ENCODE measurements at places on chromosomes 3 and 15. TPM values are rescaled to one million over a fixed set of nuclear protein-coding genes. Genes with fewer than 3 reads are reported as not detected.

Gene CHL1
- not detected for total RNA-seq

DNA sequence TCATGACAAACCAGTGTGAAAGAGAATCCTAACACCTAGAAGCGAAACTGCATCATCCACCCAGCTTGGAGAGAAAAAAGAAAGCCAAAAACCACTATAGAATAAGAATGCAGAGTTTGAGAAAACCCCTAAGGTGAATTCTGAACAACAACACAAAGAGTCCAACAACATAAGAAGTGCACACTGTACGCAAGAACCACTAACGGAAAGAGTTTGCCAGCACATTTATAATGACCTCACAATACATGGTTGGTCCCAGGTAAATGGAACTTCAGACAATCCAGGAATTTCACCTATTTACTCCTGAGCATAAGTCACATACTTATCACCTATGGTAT lies 128.3 kb upstream of the BHLHE40 start:
- no peaks in the 10 kb centered on the region for H3K27me3 ChIP-seq
- H3K4me3 ChIP-seq: peak overlapping the region; percentile 34
- peaks cover 42% of the 10 kb centered on the region for H3K36me3 ChIP-seq
- peak; percentile 59 for DNase-seq
- H3K4me1 ChIP-seq: peaks cover 92% of the 10 kb centered on the region
- H3K27ac ChIP-seq: peak overlapping the region; percentile 86

Gene DPPA2
- not detected for total RNA-seq

Gene SPINK8
- total RNA-seq: not detected

Gene MESP2
- total RNA-seq: not detected

Gene ADPRH
- 19.3 TPM for total RNA-seq

GRCh38 chr3:43346978-43347749 lies 60.8 kb downstream of the SNRK start:
- peak overlapping the region; percentile 60 for H3K4me3 ChIP-seq
- H3K4me1 ChIP-seq: peaks cover 69% of the 10 kb centered on the region
- peaks cover 92% of the 10 kb centered on the region for H3K36me3 ChIP-seq
- peak; percentile 87 for DNase-seq
- no peaks in the 10 kb centered on the region for H3K27me3 ChIP-seq
- peak overlapping the region; percentile 98 for H3K27ac ChIP-seq

DNA sequence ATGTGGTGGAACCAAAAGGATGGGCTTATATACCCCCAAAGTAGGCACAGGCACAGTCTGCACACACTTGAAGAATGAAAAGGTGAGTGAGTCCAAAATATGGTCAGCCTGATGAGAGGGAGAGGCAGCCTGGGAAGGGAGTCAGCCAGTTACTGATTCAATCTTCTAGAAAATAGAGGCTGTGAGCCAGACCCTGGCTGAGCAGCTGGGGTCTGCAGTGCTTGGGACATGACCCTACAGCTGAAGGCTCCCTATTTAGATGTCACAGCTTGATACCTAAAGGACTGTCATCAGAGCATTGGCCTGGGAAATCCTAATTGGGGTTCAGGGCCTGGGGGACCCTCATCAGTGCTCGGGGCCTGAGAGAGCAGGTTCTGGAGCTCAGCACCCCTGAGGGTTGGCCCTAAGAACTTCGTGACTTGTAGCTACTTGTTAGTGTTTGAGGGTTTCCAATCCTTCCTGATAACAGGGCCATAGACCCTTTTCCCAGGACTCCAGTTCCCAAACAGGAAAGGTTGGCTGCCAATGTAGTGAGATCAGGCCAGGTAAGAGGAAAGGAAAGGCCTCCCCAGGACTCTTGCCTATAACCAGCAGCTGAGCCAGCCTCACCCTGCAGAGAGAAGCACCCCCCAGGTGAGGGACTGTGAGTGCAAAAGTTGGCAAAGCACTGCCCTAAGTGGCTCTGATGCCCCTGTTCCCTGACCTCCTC lies 54.7 kb upstream of the SLCO2A1 start:
- H3K4me1 ChIP-seq: no peaks in the 10 kb centered on the region
- H3K27ac ChIP-seq: no peak overlapping the region
- H3K27me3 ChIP-seq: peaks cover 8% of the 10 kb centered on the region
- DNase-seq: no peak
- H3K36me3 ChIP-seq: no peaks in the 10 kb centered on the region

Gene SCG3
- total RNA-seq: not detected

Gene SOX14
- total RNA-seq: not detected

Gene OSTN
- total RNA-seq: not detected

- H3K27ac ChIP-seq: no peak overlapping the region
- no peak overlapping the region for H3K4me3 ChIP-seq
- no peak for DNase-seq
- peaks cover 28% of the 10 kb centered on the region for H3K27me3 ChIP-seq
Observed at GRCh38 chr15:42092398-42093318, 1.7 kb downstream of the PLA2G4D start.

DNA sequence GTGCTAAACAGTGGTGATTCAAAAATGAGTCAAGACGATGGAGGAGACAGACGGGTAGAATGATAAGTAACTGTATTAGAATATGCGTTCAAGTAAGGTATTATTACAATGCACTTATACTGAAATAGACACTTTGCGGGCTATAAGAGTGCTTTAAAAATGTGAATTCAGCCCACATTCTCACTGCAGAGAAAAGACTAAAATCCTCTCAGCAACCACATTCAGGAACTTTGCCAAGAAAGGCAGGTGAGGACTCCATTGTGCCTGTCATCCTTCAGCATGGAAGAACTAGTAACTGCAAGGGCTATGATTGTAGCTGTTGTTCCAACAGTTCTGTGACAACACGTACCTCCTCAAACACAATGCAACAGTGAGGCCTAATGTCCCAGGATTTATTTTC lies 272.0 kb downstream of the RORA start:
- H3K27ac ChIP-seq: no peak overlapping the region
- no peak overlapping the region for H3K4me3 ChIP-seq
- peaks cover 3% of the 10 kb centered on the region for H3K27me3 ChIP-seq
- no peak for DNase-seq
- no peaks in the 10 kb centered on the region for H3K36me3 ChIP-seq

Gene ZKSCAN7
- total RNA-seq: 2.4 TPM

DNA sequence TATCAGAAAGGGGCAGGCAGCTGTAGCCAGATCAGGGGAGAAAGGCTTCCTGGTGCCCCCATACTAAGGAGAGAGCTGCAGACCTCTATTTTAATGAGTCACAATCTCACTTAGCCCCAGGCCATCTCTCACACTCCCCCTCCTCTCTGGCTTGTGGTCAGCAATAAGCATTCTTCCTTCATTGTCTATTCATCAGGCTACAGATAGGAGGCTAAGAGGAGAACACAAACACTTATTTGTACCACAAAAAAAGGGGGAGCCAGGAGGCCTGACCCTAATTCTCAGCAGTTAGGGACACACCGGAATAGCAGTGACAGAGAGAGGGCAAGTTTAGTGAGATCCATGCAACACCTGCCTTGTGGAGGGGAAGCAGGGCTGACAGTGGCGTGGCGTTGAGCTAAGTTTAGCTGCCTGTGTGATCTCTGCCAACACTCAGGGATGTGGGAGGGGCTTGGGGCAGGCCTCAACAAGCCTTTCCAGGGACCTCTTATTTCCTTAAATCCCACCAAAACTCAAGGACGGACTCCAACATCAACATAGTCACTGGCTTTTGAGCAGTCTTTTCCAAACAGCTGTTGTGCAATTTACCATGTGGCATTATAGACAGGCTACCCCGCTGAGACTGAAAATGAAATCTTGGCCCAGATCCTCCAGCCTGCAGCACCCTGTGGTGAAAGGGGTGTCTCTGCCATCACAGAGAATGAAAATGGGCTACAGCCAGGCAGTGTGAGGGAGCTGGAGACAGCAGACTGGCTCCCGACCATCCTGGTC lies 191.9 kb upstream of the TSC22D2 start:
- H3K27me3 ChIP-seq: peaks cover 24% of the 10 kb centered on the region
- H3K4me3 ChIP-seq: no peak overlapping the region
- DNase-seq: no peak
- peaks cover 2% of the 10 kb centered on the region for H3K4me1 ChIP-seq
- H3K36me3 ChIP-seq: no peaks in the 10 kb centered on the region
- H3K27ac ChIP-seq: no peak overlapping the region

Gene ACSBG1
- not detected for total RNA-seq

GRCh38 chr3:161560008-161560637 lies 63.5 kb downstream of the OTOL1 start:
- H3K4me1 ChIP-seq: no peaks in the 10 kb centered on the region
- peaks cover 9% of the 10 kb centered on the region for H3K27me3 ChIP-seq
- no peak overlapping the region for H3K4me3 ChIP-seq
- H3K27ac ChIP-seq: no peak overlapping the region
- no peak for DNase-seq
- no peaks in the 10 kb centered on the region for H3K36me3 ChIP-seq

DNA sequence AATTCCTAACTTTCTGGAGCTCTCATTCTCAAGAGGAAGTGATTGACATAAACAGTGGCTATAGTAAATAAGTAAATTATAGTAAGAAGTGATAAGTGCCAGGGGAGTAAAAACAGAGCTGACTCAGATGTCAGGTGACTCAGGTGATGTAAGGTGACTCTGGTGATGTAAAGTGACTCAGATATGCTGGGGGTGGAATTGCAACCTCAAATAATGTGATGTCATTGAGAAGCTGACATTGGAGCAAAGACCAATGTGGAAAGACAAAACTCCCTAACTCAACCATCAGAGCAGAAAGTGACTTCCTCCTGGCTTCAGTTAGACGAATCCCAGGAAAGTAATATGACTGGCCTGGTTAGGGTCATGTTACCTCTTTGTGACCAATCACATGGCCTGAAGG lies 144.2 kb upstream of the SNTN start:
- H3K27ac ChIP-seq: no peak overlapping the region
- H3K27me3 ChIP-seq: no peaks in the 10 kb centered on the region
- no peaks in the 10 kb centered on the region for H3K4me1 ChIP-seq

- no peak overlapping the region for H3K27ac ChIP-seq
- peaks cover 2% of the 10 kb centered on the region for H3K36me3 ChIP-seq
- H3K4me1 ChIP-seq: peaks cover 2% of the 10 kb centered on the region
- no peak overlapping the region for H3K4me3 ChIP-seq
- H3K27me3 ChIP-seq: no peaks in the 10 kb centered on the region
Observed at GRCh38 chr15:78930577-78931388, 14.1 kb downstream of the CTSH start.

GRCh38 chr3:86152620-86153019 lies 838.3 kb downstream of the VGLL3 start:
- H3K4me3 ChIP-seq: no peak overlapping the region

Gene PLSCR4
- not detected for total RNA-seq

DNA sequence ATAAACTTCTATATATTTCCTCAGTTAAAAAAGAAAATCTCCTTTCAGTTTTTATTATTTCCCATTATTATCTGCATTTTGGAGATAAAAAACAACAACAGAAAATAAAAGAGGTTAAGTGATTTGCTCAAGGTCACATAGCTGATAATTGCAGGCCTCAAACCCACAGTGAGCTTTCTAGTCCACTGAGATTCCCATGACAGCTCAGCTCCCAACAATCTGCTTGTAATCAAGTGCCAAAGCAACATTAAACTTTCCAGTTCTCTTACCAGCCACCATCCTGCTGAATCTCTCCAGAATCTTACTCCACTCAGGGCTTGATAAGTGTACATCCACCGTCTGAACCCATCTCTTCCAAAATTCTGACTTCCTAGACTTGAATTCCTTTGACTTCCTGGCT lies 318.2 kb upstream of the SEMA6D start:
- H3K27ac ChIP-seq: no peak overlapping the region
- no peak overlapping the region for H3K4me3 ChIP-seq
- no peaks in the 10 kb centered on the region for H3K27me3 ChIP-seq

All from activated CD8-positive, alpha-beta memory T cell treated with anti-CD3 and anti-CD28 coated beads, Interleukin-2, amount 10 ng/mL, durations not matched to agents 7 days and 5 days (primary cell).